Right ventricle myocardium inferior (tissue), 1 donor: ENCODE measurements at places on chromosomes 2 and 18. TPM values are rescaled to one million over a fixed set of nuclear protein-coding genes. Genes with fewer than 3 reads are reported as not detected.

GRCh38 chr18:22585333-22585732 lies 167.6 kb upstream of the CTAGE1 start:
- no peak for DNase-seq

Gene WNT10A
- not detected for total RNA-seq

Gene LRATD1
- total RNA-seq, result 2.5 TPM

Gene PDE1A
- 14.6 TPM for total RNA-seq

Gene CRYGD
- total RNA-seq, result not detected

- DNase-seq, result no peak
These were observed 232.5 kb downstream of the TFCP2L1 start for GRCh38 chr2:121052521-121052920.

Gene GATA6
- 56.3 TPM for total RNA-seq

Gene STARD6
- not detected for total RNA-seq

DNA sequence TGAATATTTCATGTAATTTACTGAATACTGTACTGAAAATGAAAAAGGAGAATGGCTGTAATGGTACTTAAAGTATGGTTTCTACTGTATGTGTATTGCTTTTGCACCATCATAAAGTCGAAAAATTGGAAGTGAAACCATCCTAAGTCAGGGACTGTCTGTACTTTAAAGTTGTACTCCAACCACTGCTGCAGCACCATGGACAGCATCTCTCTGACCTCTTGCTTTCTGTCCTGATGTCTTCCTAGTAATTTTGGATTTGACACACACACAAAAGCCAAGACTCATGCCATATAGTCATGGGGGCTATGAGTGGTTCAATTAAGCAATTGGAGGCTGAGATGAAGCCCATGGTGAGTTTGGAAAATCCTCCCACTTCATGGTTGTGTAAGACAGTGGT lies 256.3 kb upstream of the PKDCC start:
- DNase-seq, result no peak

GRCh38 chr2:76197842-76198448 lies 487.2 kb upstream of the GCFC2 start:
- no peak for DNase-seq

Gene POU3F3
- total RNA-seq, result not detected

GRCh38 chr18:51371929-51372328 lies 174.4 kb upstream of the MEX3C start:
- no peak for DNase-seq

GRCh38 chr2:207505728-207506127 lies 24.0 kb upstream of the CREB1 start:
- DNase-seq, result no peak

DNA sequence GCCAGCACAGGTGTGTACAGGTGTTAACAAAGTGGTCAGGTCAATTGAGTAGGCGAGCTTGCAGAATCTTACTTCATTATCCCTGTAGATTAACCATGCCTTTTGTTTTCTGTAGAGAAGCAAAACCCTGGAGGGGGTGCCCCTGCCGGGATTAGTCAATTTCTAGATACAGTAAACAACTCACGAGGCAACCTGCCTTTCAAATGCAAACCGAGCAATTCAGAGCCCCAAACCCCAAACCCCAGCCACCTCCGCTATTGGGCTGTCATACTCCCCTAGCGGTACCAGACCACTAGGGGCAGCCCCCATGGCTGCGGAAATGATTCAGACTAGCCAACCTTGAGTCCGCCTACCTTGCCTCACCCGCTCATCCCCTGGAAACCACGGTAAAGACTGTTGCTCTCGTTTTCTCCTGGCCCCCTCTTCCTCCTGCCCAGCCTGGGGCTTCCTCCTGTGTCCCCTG lies 61.4 kb upstream of the KIF5C start:
- no peak for DNase-seq

DNA sequence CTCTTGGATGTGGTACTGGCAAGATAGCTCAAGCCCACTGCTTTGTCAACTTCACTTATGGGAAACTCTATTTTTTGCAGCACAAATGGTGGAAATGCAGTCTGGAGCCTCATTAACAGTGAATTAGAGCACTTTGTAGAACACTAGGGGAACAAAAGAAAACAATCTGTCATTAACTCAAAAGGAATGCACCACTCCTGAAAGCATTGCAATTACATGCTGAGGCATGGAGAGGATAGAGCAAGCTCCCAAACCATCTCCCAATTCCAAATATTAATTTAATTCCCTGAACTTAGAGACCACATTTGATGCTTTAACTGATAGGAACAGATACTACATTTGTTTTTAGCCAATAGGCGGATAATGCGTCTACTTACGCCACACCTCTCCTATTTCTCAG lies 32.8 kb upstream of the TANC1 start:
- no peak for DNase-seq

GRCh38 chr18:78914249-78914935 lies 65.2 kb upstream of the SALL3 start:
- DNase-seq, result no peak

Gene CYP27A1
- total RNA-seq, result 12.5 TPM

- DNase-seq, result no peak
These were observed 322.3 kb upstream of the EPAS1 start for GRCh38 chr2:45974762-45975408.

GRCh38 chr2:240513549-240514287 lies 44.1 kb downstream of the ANKMY1 start:
- peak; percentile 97 for DNase-seq

DNA sequence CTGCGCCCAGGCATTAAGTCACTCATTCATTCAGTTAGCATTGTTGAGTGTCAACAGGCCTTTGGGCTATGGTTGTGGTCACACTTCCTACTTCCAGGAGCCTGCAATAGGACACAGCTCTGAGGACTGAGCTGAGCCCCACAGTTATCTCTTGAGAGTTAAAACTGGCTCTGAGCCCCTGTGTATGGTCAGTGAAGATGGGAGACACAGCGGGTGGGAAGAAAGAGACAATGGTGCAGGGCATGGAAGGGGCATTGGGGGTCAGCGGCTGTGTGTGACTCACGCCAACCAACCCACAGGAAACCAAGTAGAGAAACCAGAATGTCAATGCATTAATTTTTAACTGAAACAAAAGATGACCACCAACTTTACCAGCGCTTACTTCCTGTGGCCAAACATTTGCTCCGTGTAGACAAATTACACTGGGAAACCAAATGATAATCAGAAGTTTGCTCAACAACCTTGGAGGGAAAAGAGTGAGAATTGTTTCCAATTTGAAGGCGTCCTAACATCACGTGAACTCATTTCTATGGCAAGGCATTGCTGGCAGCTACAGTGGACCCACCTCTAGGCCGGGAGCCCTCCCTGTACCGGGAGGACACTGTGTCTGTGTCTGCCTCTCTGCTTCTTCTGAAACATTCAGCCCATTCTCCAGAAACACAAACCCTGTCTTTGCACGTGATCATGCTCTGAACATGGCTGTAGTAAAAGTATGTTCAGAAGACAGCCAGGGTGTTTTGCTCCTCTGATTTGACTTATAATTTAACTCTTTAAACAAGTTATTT lies 212.0 kb upstream of the ID2 start:
- DNase-seq, result no peak

Gene BBS5
- total RNA-seq, result 8.0 TPM

GRCh38 chr2:183455056-183455455 lies 330.8 kb downstream of the NUP35 start:
- DNase-seq, result no peak

- DNase-seq, result no peak
These were observed 133.4 kb upstream of the CXCR4 start for GRCh38 chr2:136251197-136251884.

DNA sequence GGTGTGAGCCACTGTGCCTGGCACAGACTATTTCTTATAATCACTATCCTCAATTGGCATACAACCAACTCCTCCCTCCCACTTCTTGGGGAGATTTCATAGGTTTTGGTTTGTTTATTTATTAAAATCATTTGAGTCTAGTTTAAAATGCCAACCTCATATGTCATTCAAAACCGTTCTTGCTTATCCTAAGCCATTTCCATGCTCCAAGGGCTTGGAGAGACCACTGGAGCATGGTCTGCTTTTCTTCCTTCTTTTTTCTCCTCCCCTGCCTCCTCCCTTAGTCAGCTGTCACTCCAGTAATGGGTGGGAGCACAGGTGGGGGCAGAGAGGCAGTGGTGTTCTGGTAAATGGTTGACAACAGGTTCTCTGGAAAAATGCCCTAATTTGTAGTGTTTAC lies 20.4 kb upstream of the KCNS3 start:
- DNase-seq, result no peak

Gene DSG4
- not detected for total RNA-seq

Gene CROCC2
- not detected for total RNA-seq

GRCh38 chr2:20562540-20563225 lies 88.2 kb downstream of the HS1BP3 start:
- no peak for DNase-seq

DNA sequence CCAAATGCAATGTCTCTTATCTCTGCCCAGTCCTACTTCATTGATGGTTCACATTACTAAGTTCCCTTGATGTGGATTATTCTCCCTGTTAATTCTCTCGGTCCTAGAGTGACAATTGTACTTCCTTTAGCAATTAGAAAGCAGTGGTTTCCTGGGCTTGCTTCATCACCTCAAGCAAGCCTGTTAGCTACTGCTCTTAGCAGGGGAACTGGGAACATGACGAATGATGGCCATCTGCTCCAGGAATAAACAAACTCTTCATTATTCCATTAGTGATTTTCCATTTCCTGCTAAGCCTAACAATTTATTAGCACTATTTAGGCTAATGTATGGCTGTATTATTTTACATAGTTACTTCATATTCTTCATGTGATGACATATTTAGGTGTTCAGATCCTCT lies 331.8 kb downstream of the MTX2 start:
- no peak for DNase-seq

Gene FOXD4L1
- not detected for total RNA-seq

Gene SLC38A11
- 0.84 TPM for total RNA-seq

DNA sequence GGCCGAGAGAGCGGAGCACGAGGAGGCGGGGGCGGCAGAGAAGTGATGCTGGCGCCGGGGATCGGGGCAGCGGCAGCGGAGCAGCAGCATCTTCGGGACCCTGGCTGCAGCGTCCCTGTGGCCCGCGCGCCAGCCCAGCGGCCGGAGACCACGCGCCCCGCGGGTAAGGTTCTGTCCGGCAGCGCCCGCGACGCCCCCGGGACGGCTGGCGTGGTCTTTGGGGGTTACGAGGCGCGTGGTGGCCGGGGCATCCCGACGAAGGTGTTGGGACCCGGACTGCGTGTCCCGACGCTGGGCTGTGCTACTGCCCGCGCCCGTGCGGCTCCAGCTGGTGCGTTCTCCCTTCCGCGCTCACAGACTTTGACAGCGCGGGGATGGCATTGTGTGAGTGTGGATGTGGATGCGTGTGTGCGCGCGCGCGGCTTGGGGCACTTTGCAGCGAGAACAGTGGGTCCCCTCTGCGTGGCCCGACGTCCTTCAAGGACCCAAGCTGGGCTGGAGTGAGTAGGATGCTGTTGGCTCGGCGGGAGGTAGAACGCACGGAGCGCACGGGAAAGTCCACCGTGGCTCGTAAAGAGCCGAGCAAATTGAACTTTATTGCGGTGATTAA lies 405.0 kb downstream of the XIRP2 start:
- no peak for DNase-seq

GRCh38 chr2:178367344-178367743 lies 83.6 kb downstream of the PRKRA start:
- no peak for DNase-seq

DNA sequence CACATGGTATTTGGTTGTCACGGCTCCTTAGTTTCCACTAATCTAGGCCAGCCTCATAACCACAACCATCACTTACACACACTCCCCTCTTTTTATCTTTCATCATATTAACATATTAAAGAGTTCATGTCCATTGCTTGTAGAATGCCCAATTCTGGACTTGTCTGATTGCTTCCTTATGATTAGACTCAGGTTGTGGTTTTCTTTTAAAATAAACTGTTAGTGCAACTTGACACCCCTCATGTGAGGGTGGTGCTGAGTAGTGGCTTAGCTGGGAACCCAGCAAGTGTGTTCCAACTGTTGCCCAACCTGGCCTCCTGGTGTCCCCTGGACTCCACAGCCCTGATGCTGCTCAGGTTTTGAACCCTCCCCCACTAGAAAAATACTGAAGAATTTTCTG lies 20.1 kb upstream of the CD207 start:
- DNase-seq, result no peak

GRCh38 chr2:74515271-74515980 lies 1.2 kb downstream of the TLX2 start:
- DNase-seq, result peak; percentile 27

Gene ACKR3
- 30.5 TPM for total RNA-seq

GRCh38 chr2:32423536-32423935 lies 66.7 kb downstream of the BIRC6 start:
- no peak for DNase-seq

- no peak for DNase-seq
These were observed 16.3 kb downstream of the IGFBP5 start for GRCh38 chr2:216678813-216679657.

Gene DNAJC5G
- 1.9 TPM for total RNA-seq

- DNase-seq, result no peak
These were observed 7.2 kb downstream of the NPC1 start for GRCh38 chr18:23578891-23579653.
